Inflammatory macrophage (primary cell): ENCODE measurements at places on chromosomes 5 and 9.

GRCh38 chr9:14752271-14752670 lies 29.7 kb upstream of the CER1 start:
- no peak for DNase-seq

DNA sequence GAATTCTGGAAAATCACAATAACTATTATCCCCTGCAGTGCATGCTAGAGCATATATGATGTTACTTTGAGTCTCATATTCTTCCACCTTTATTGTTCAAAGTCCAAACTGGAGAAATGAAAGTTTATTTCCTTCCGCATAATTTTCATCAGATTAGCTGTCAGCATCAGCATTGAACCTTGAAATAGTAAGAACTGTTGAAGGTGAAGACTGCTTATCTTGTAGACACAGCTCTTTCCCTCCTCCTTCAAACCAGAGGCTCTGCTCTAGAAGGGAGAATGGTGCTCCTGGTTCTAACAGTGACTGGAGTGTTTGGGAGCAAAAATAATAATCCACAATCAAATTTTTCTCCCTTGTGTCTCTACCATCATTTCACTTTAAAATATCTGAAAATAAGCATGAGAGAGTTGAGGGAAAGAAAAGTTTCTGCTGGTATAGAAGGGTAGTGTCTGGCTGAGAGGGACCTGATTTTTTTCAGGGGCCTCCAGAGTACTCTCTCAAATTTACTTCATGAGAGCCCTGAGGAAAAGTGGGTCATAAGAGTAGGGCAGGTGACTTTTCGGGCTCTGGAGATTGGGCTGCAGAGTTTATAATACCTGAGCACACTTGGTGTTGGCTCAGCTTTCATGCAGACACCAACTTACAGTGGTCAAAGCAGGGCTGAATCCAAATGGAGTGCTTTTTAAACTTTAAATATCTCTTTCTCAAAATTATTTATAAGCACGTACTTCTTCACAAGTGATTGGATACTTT lies 170.4 kb downstream of the ZDHHC21 start:
- no peak for DNase-seq

DNA sequence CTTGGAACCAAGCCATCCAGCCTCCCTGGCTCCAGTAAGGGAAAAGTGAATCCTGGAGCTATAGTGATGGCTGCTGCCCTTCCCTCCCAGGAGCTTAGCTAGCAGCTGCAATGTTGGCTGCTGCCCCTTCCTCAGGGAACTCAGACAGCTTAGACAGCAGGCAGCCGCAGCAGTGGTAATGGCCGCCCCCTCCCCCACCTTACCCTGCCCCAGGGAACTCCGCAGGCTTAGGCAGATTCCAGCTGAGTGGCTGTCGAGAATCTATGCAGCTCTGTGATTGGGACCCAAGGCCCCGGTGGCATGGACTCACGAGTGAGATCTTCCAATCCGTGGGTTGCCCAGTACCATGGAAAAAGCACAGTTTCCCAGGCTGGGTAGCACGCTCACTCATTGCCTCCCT lies 378.6 kb downstream of the NNT start:
- no peak for DNase-seq

GRCh38 chr9:82475584-82476301 lies 487.2 kb downstream of the SPATA31D1 start:
- no peak for DNase-seq

DNA sequence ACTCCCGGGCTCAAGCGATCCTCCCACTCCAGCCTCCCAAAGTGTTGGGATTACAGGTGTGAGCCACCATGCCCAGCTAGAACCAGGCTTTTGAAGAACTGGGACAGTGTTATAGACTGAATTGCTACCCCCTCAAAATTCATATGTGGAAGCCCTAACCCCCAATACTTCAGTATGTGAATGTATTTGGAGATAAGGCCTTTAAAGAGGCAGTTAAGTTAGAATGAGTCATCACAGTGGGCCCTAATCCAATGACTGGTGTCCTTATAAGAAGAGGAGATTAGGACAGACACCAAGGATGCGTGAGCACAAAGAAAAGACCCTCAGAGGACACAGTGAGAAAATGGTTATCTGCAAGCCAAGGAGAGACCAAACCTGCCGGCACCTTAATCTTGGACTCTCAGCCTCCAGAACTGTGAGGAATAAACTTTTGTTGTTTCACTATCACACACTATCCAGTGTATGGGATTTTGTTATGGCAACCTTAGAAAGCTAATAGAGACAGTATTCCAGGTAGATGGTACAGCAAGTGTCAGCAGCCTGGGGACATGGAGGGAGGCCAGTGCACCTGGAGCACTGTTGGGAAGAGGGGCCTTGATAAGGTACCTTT lies 31.4 kb upstream of the ERGIC1 start:
- no peak for DNase-seq

GRCh38 chr5:56229111-56229510 lies 4.0 kb downstream of the ANKRD55 start:
- DNase-seq: no peak
